AG08395 (cell line): ENCODE measurements at places on chromosomes 4 and X.

DNA sequence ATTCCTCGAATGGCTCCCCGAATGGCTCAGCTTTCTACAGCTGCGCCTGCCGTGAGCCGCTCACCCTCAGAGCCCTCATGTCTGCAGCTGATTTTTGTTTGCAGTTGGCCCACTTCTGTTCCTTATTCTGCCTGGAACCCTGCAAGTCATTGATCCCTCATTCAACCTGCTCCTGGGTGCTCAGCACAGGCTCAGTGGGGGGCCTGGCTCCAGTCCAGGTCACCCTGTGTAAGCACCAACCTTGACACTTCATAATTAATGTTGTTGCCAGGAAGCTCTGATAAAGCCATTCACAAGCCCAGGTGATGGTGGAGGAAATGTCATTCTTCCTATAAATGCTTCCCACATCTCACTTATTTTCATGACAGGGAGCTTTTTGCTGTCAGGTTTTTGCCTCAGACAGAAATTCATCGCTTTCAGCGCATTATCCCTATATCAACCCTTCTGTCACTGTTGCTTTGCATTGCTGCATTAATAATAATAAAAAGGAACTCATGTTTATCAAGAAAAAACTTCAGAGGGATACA, 85.7 kb downstream of the F11 start:
- no peak for DNase-seq

DNA sequence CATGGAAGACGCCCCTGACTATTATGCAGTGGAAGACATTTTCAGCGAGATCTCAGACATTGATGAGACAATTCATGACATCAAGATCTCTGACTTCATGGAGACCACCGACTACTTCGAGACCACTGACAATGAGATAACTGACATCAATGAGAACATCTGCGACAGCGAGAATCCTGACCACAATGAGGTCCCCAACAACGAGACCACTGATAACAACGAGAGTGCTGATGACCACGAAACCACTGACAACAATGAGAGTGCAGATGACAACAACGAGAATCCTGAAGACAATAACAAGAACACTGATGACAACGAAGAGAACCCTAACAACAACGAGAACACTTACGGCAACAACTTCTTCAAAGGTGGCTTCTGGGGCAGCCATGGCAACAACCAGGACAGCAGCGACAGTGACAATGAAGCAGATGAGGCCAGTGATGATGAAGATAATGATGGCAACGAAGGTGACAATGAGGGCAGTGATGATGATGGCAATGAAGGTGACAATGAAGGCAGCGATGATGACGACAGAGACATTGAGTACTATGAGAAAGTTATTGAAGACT, 3.6 kb downstream of the TSPYL2 start:
- no peak for DNase-seq

- DNase-seq = no peak
Measured at GRCh38 chr4:139971111-139971510, 182.9 kb downstream of the MAML3 start.

DNA sequence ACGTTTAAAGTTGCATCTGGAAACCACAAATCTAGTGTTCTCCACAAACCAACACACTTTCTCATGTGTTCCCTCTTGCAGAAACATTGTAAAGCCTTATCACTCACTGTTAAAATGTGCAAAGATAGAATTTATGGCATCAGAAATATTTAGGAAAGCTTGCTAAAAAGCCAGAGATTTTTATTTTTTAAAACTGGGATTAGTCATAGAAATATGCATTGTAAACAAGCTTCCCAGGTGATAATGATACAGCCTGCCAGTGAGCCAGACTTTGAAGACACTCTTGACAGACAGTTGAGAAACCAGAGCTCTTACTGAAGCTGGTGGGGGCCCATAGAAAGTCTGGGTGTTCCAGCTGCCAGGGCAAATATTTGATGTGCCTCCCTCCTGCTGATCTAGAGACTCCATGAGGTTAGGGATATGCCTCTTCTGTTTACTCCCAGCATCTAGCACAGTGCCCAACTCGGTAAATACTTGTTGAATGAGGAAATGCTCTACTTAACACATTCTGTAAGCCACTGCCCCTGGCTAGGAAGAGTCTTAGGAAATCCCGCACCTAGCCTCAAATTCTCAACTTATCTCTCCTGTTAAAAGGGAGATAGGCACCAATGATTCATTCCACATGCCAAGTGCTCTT, 179.0 kb upstream of the RASGEF1B start:
- no peak for DNase-seq

GRCh38 chr4:118279920-118280432, 72.8 kb downstream of the PRSS12 start:
- no peak for DNase-seq

DNA sequence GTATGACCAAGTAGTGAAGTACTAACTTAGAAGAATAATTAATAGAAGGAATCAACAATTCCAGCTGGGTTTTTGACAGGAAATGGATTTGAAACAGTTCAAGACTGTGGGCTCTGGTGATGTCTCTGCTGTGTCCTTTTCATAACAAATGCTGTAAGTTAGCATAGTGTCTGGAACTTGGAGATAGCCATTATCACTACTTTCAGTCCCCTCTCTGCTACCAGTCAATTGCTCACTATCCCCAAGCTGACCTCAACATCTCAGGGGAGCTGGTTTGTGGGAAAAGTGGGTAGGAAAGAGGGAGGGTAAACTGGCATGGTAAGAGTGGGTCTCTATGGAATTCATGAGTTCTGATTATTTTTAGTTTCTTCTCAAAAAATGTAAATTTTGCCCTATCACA, 231.4 kb upstream of the MID1 start:
- no peak for DNase-seq

GRCh38 chrX:127943571-127943970, 108.6 kb downstream of the ACTRT1 start:
- DNase-seq = no peak

DNA sequence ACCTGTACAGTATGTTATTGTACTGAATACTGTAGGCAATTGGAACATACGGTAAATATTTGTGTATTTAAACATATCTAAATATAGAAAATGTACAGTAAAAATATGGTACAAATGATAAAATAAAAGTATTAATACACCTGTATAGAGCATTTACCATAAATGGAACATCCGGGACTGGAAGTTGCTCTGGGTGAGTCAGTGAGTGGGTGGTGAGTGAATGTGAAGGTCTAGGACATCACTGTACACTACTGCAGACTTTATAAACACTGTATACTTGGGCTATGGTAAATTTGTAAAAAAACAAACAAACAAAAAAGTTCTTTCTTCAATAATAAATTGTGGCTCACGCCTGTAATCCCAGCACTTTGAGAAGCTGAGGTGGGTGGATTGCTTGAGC, 52.4 kb upstream of the FHL1 start:
- DNase-seq = no peak

DNA sequence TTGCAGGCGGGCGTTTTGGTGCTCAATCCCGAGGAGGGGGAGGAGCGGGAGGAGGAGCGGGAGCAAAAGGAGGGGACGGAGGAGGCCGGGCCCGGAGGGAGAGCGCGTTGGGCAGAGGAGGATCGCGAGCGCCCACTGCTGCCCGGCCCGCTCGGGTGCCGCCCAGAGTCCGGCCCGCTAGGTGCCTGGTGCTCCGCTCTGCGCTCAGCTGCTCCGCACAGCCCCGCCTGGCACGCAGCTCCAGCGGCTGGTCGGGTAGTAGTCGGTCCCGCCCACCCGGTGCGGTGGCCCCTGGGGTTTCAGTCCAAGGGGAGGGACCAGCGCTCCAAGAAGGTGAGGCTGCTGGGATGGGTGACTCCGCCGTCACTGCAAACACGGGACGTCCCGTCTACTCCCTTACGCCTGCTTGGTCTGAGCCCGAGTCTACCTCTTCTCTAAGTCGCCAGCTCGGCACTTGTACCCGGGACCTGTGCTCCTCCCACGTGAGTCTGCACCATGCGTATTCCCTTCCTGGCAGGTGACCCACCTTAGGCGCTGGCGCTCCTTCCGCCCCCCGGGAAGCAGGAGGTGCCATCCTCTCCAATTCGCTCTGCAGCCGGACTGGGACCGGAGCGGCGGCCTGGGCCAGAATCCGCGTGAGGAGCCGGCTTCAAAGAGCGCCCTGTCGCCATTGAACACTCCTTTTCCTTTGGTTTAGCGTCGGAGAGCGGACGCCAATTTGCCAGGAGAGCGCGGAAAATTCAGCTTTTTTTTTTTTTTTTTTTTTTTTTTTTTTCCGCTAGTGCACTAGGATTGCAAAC, 405 bp upstream of the HS3ST1 start:
- no peak for DNase-seq

DNA sequence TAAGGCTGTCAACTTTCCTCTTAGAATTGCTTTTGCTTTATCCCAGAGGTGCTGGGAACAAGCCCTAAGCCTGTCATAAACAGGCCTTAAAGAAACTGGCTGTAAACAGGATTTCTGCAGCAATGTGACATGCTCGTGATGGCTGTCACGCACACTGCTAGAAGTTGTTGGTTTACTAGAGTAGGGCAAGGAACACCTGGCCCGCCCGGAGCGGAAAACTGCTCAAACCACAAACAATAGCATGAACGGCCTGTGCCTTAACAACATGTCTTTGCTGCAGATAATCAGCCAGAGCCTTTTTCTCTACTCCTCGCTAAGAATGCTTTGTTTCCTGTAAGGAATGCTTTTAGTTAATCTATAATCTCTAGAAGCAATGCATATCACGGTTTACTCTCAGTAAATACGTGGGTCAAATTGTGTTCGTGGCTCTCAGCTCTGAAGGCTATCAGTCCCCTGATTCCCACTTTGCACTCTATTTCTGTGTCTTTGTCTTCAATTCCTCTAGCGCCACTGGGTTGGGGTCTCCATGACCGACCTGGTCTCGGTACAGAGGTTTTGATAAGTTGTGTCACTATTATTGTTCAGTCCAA, 318.3 kb downstream of the GLUD2 start:
- DNase-seq = no peak

GRCh38 chr4:33989820-33990443, 2254.4 kb downstream of the ARAP2 start:
- no peak for DNase-seq

DNA sequence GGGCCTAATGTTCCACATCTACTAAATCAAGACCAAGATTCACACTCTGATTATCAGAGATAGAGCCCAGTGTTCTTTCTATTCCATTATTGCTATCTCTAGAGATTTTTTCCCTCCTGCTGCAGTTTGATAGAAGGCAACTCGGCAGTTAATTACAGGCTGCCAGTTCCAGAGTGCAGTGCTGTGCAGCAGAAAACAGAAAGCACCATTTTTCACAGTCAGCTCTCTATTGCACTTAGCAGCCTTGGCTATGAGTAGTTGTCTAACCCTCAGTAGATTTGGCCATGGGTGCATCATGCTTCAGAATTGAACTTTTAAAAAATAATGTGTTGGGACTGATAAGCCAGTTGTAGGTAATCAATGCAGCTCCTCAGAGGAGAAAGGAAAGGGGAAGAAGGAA, 295.3 kb downstream of the MID1IP1 start:
- no peak for DNase-seq

- DNase-seq = no peak
Measured at GRCh38 chrX:148913971-148914370, 413.6 kb downstream of the AFF2 start.

DNA sequence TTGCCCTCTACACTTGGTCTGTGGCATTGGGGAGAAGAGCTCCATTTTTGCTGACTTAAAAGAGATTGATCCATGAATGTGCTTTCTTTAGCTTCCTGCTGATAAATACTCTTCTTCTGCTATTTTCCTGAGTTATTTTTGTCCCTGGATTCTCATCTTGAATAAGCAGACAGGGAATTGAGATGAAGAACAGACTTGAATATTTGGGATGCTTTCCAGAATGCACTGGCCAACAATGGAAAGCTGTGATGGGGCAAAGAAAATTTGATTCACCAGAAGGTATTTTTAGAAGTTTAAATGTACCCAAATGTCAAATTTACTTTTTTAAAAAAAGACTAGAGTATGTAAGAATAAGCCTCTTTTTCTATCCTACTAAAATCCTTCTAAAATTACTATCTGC, 309.9 kb upstream of the PPP1R2C start:
- no peak for DNase-seq

GRCh38 chr4:83418211-83418610, 37.4 kb downstream of the HELQ start:
- no peak for DNase-seq

- no peak for DNase-seq
Measured at GRCh38 chr4:110641218-110641617, 18.3 kb upstream of the PITX2 start.

DNA sequence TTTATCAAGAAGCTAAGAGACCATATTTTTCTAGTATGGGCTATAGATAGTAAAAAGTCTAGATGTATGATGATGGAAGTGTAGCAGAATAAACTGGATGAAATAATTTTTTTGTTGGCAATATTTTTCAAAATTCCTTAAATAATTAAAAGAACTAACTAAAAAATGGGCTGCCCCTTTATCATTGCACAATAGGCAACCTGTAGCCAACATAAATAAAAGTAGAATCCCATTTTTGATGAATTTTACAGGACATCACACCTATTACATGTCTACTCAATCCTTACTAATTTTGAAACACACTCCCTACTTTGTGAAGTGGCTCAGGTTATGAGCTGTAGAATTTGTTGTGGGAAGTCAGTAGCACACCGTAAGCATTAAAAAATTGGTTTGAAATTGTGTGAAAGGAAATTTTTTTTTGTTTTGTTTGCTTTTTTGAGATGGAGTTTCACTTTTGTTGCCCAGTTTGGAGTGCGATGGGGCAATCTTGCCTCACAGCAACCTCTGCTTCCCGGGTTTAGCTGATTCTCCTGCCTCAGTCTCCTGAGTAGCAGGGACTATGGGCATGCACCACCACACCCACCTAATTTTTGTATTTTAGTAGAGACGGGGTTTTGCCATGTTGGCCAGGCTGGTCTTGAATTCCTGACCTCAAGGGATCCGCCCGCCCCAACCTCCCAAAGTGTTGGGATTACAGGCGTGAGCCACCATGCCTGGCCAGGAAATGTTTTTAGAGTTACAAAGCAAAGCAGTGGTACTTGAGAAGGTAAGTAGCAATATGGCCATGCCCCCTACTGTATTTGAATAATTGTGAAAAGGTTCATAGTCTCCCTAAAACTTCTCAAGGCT, 8.9 kb upstream of the RUFY3 start:
- DNase-seq = no peak

DNA sequence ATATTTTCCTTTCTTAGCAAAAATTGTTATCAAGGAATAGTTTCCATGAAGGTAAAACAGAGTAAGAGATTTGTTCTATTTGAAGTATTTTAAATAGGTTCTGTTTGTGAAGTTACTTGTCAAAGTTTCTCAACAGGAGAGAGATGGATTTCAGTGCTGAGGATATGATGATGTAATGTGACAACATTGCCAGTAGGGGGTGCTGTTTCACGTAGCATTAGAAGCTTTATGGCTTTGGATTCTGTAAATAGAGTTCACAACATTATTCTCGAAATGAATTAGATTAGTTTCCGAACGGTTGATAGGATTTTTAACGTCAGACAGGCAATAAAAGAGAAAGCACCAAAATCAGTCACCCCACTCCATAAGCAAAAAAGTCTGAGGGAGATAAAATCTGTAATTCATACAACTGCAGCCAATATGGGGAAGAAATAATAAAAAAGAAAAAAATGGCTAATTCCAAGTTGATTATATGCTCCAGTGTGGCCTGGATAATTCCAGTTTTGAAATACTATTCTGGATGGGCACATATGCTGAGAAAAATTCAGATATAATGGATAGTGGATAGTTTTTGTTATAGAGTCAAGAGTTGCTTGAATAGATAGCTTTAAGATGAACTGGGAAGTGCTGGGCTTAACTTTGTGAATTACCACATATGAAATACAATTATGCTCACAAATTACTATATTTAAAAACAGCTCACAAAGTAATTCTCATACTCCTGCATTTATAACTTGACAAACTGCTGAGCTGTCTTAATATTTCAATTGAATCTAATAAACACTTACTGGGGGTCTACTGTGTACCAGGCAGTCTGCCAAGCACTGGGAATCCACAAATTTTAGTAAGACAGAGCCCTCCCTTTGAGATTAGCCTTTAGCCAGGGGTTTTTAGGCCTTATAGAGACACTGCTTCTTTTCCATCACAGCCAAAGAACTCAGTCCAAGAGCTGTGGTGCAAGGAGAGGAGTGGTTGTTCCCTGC, 109.1 kb downstream of the GPAT3 start:
- DNase-seq = peak; percentile 63
